ENCODE measurements at places on chromosomes 12 and 14.

GRCh38 chr12:69266036-69266635 lies 26.8 kb downstream of the CPSF6 start:
- DNase-seq = no peak

DNA sequence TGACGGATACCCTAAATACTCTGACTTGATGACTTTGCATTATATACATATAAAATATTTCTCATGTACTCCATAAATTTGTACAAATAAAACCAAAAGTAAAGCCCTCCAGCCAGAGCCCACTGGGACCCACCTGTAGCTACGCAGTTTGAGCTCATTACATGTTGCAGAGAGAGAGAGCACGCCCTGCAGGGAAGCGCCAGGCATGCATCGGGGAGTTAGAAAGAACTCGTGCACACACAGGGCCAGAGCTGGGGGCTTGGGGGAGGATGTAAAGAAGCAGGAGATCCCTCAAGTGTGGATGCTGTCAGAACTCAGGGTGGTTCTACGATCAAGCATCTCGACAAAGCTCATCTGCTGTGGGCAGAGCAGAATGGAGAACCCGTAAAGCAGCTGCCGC lies 178.5 kb upstream of the RTL1 start:
- DNase-seq = no peak

- no peak for DNase-seq
Measured at GRCh38 chr12:27900920-27901879, 71.3 kb downstream of the PTHLH start.

DNA sequence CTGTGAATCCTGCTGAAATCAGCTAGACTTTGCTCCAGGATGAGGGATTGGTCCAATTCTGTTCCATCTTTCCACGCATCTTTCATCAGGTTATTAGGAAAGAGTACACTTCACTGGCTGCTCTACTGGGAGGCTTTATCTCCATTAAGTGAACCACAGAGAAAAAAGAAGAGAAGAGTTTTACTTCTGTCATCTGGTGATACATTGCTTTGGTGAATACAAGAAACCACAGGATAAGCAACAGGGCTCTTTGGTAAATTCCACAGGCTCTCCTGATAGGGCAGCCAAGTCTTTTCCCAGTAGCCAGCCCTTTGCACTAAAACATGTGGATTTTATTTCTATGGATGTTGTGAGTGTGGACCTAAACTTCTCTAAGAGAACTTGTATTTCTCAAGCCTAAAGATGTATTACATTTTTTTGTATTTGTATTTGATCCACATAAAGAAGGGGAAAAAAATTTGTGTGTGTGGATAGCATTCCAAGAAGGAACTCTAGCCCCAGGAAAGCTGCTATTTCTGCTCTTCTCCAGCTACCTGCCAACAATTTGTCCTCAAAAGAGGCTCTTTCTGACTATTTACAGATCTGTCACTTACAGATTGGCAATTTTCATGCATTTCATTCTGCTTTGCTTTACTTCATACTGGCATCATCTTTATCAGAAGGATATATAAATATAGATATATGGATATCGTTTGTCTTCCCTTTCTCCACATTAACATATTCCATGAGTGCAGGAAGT lies 1117.6 kb upstream of the TMEM132C start:
- no peak for DNase-seq

GRCh38 chr14:100588671-100589070 lies 1.5 kb upstream of the BEGAIN start:
- DNase-seq = no peak

GRCh38 chr14:57029620-57030253 lies 219.5 kb upstream of the OTX2 start:
- no peak for DNase-seq

- DNase-seq = no peak
Measured at GRCh38 chr14:97264516-97265230, 467.5 kb downstream of the VRK1 start.

DNA sequence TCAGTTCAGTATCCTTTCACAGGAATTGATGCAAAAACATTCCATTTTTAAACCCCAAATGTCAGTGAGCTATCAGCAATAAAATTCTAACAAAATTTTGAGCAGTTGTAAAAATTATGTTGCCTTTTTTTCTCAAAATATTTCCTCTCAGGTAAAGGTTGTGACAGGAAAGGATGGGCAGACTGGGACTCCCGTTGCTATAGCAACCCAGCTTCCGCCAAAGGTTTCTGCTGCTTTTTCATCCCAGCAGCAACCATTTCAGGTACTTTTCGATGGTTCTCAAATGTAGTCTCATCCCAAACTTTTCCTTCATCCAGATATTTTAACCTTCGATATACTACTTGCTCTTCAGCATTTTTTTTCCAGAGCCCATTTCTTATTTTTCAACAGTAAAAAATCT lies 13.6 kb downstream of the EP400 start:
- no peak for DNase-seq

DNA sequence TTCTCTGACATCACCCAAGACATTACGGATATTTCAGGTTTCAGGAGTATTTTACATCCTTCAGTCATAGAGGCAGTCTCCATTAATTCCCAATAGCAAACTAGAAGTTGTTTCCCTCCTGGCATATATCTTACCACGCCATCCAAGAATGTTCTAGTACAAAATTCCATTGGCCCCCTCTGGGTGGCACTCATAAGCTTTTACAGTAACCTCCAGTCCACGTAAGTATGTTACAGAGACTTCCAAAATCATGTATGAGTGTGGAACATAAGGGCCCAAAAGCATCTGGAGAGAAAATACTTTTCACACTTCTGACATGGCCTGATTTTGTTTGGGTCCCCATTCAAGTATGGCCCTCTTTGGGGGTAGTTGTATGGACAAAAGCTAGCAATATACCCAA lies 58.1 kb upstream of the DHRS4 start:
- DNase-seq = no peak

DNA sequence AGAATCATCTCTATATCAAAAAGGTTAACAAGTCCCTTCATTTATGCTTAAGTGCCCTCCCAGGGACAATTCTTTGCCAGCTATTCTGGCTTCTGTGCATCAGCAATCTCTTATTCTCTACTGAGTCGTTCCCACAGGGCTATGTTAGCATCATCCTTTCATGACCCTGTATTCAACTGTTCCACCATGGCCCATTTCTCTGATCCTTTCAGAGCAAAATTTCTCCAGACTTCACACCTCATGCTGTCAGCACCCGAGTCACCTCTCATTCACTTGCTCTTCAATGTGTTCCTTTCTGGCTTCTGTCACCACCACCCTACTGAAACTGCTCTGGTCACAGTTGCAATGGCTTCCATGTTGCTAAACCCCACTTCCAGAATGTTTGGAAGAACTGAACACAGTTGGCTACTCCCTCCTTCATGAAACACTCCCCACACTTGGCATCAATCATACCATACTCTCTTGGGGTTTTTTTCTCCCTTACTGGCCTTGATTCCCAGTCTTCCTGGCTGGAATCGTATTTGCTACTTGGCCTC lies 159.5 kb upstream of the HMGA2 start:
- no peak for DNase-seq

GRCh38 chr14:41549282-41549681 lies 57.4 kb upstream of the LRFN5 start:
- DNase-seq = no peak

DNA sequence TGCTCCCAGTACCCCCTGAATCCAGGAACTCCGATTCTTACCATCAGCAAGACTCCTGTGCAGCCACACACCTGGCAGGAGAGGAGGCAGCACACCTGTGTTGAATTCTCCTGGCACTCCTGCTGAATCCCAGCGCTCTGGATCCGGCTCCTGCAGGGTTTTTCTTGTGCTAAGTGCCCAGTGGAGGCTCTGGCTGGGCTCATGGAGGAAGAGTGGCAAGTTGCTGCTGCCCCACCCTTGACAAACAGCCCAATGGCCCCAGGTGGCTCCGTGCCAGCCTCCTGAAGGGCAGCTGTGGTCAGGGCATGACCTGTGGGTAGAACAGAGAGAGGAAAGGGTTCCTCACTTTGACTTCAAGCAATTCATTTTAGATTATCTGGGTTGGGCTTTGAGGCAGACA lies 20.0 kb downstream of the CRACR2A start:
- no peak for DNase-seq

Data from stimulated activated CD8-positive, alpha-beta memory T cell treated with anti-CD3 and anti-CD28 coated beads, Interleukin-4, amount 100 ng/mL, for 24 hours (primary cell).